Urothelium cell line (cell line): ENCODE measurements at places on chromosomes 1 and 21.

DNA sequence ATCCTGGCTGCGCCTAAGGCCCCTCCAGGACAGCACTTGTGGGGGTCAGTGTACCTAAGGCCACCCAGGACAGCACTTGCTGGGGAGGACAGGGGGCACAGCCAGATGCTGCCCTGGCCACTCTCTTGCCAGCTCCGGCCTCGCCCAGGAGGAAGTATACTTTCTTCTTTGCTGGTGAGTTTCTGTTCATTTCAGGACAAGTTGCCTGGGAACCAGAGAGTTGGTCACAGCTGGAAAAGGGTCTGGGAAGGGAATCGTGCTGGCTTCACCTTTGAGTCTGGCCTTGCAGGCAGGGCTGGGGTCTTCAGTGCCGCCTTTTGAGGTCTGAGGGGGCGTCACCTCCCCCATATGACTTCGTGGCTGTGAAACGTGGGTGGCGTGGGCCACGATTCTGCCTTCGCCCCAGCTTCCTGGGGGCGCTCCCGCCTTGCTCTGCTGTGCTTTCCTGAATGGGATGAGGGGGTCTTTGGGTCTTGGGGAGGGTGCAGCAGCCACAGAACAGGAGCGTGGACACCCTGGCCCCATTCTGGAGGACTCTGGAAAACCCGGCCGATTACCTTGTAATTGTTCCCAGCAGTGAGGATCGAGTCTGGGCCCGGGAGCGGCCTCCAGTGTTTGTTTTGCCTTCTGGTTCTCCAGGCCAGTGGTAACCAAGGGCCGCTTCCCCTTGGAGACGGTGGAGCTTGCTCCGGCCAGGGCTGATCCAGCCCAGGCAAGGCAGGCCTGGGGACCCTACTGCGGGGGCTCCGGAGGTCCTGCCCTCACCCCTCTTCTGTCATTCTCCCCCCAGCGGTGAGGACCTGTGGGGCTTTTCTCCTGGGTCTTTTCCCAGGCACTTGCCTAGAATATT, 45.9 kb downstream of the SPSB1 start:
- DNase-seq, result no peak

- no peak for DNase-seq
Measured at GRCh38 chr1:68051475-68051874, 1.0 kb upstream of the DIRAS3 start.

GRCh38 chr1:180402001-180402400, 100.4 kb downstream of the ACBD6 start:
- no peak for DNase-seq

- no peak for DNase-seq
Measured at GRCh38 chr1:207519505-207520399, 23.8 kb downstream of the CR1 start.

DNA sequence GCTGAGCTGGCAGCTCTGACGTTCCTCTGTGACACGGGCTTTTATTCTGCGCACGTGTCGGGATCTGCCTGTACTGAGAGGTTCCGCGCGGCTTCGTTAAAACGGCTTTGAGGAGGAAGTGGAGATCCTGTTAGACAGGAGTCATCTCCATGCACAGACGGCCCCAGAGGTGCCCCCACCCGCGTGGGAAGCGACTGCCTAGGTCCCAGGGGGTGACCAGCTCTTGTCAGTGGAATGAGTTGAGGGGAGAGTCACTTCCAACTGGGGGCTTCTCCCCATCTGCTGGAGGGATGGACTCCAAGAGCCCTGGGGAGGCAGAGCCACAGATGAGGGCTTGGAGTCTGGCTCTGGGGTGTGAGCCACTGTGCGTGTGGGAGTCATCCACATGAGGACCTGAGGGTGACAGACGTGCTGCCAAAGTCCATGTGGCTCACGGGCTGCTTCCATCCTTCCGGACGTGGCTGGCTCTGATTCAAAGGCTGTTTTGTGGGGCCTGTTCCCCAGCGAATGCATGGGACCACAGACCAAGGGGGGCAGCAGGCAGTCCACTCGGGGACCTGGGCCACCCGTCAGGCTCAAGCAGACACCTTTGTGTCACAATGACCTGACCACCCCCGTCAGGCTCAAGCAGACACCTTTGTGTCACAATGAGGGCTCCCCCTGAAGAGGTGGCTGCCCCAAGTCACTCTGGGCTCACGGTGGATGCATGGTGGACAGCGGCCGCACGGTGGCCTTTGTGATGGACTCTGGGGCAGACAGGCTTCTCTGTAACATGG, 26.8 kb downstream of the PTTG1IP start:
- DNase-seq, result no peak

DNA sequence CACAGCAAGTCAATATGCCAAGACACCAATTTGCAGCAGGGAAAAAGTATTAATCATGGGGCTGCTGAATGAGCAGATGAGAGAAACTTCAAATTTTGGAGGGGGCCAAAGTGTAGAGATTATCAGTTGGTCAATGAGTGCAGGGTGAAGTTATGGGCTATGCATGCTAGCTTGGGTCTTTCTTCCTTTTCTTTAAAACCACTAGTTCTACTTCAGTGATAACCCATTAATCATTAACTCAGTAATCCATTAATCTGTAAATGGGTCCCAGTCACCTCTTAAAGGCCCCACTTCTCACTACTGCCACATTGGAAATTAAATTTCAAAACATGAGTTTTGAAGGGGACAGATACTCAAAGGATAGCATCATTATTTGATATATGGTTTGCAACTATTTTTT, 688.6 kb upstream of the ADGRL4 start:
- DNase-seq, result no peak

- no peak for DNase-seq
Measured at GRCh38 chr1:9086045-9086444, 16.6 kb upstream of the SLC2A5 start.

DNA sequence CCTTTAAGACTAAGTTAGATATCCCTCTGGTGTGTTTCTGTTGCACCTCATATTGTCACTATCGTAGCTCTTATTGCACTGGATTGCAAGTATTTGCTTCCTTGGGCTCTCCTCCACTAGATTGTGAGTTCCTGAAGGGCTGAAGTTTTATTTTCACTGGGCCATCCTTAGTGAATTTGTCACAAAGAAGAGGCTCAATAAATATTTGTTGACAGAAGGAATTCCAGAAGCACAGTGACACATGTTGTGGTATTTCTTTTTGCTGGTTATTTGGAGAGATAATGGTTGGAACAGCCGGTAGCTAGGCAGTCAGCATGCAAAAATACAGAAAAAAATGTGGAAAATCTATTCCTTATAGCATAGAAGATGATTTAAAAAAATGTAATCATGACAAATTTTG, 129.9 kb upstream of the ZRANB2 start:
- no peak for DNase-seq

DNA sequence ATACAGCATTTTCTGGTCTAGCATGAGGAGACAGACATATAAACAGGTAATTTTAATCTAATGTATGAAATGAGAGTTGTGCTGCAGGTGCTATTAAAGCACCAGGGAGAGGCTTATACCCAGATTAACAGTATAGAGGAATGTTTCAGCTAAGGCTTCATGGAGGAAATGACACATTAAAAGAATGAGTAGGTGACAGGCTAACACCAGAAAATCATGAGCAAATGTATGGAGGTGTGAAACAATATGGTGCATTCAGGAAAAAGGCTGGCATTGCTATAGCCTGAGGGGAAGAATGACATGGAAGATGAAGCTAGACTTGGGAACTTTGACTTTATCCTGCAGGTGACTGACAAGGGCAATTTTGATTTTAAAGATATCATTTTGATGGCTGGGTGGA, 7.0 kb downstream of the ARPC5 start:
- no peak for DNase-seq

DNA sequence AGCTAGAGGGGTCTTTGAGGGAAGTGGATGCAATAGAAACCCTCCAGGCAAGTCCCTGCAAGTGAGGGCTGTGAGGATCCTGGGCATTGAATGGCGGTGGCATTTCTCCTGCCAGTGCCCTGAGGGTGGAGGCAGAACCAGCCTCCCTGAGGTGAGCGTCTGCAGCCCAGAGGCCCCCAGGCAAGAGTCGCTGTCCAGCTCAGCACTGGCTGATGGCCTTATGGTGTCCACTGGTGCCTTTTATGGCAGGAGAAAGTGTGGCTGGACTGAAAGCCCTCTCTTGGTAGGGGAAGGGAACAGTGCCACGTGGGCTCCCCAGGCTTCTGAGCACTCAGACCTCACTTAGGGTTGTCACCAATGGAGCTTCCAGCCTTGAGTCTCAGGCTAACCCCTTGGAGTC, 77.3 kb downstream of the SH3BGR start:
- DNase-seq, result no peak

GRCh38 chr1:41712081-41712480, 206.6 kb downstream of the HIVEP3 start:
- no peak for DNase-seq

GRCh38 chr1:160794376-160794775, 1.6 kb upstream of the LY9 start:
- DNase-seq, result no peak
